ENCODE measurements at places on chromosomes 2 and 18. TPM values are rescaled to one million over a fixed set of nuclear protein-coding genes. Genes with fewer than 3 reads are reported as not detected.

DNA sequence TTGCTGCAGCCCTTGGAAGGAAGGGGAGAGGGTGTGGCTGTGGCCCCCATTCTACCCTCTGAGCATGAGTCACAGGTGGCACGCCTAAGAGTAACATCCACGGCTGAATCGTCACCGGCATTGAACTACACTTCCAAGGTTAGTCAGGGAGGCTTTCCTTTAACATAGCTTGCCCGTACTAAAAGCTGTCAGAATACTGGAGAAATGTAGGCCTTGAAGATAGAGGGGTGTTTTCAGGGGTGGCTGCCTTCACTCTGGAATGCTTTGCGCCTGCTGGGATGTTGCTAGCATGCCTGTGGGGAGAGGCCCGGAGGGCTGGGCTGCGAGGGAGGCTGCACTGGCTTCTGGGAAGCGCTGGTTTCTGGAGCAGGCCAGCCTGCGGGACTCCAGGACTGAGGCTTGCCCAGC, 333.7 kb downstream of the AGAP1 start:
- H3K27ac ChIP-seq = no peak overlapping the region
- no peak for DNase-seq
- no peaks in the 10 kb centered on the region for H3K27me3 ChIP-seq
- H3K4me1 ChIP-seq = no peaks in the 10 kb centered on the region
- no peaks in the 10 kb centered on the region for H3K36me3 ChIP-seq

- no peaks in the 10 kb centered on the region for H3K36me3 ChIP-seq
- no peaks in the 10 kb centered on the region for H3K4me1 ChIP-seq
- no peaks in the 10 kb centered on the region for H3K27me3 ChIP-seq
- no peak for DNase-seq
Measured at GRCh38 chr2:47675196-47675825, 107.6 kb upstream of the MSH6 start.

GRCh38 chr18:43830303-43830702, 553.0 kb upstream of the SYT4 start:
- no peak overlapping the region for H3K4me3 ChIP-seq
- H3K36me3 ChIP-seq = no peaks in the 10 kb centered on the region
- H3K27me3 ChIP-seq = no peaks in the 10 kb centered on the region
- no peak for DNase-seq
- no peaks in the 10 kb centered on the region for H3K4me1 ChIP-seq

- peaks cover 34% of the 10 kb centered on the region for H3K4me1 ChIP-seq
- H3K36me3 ChIP-seq = no peaks in the 10 kb centered on the region
- DNase-seq = no peak
- no peaks in the 10 kb centered on the region for H3K27me3 ChIP-seq
- H3K4me3 ChIP-seq = no peak overlapping the region
- H3K27ac ChIP-seq = no peak overlapping the region
Measured at GRCh38 chr18:74947417-74947816, 261.5 kb downstream of the PTGR3 start.

DNA sequence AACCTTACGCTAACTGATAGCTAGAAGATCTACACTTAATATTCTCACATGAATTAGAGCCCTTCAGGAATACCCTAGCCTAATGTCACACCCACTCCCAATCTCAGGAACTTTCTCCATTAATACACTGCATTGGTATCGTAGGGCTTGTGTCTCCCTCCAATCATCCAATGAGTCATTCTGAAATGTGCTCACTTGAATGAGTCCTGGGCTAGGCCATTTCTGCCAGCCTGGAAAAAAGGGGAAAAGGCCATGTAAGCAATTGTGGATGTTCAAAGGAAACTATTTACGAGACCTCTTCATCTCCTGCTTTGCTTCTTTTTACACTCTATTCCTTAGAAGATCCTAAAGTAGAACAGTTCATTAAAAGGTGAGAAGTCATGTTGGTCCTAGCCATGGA, 18.8 kb downstream of the ZEB2 start:
- H3K4me1 ChIP-seq = no peaks in the 10 kb centered on the region
- H3K27me3 ChIP-seq = no peaks in the 10 kb centered on the region
- no peaks in the 10 kb centered on the region for H3K36me3 ChIP-seq
- H3K4me3 ChIP-seq = no peak overlapping the region
- no peak overlapping the region for H3K27ac ChIP-seq

- no peaks in the 10 kb centered on the region for H3K4me1 ChIP-seq
- DNase-seq = no peak
- no peak overlapping the region for H3K27ac ChIP-seq
- no peaks in the 10 kb centered on the region for H3K27me3 ChIP-seq
- H3K36me3 ChIP-seq = no peaks in the 10 kb centered on the region
Measured at GRCh38 chr2:156457523-156458517, 21.6 kb downstream of the GPD2 start.

DNA sequence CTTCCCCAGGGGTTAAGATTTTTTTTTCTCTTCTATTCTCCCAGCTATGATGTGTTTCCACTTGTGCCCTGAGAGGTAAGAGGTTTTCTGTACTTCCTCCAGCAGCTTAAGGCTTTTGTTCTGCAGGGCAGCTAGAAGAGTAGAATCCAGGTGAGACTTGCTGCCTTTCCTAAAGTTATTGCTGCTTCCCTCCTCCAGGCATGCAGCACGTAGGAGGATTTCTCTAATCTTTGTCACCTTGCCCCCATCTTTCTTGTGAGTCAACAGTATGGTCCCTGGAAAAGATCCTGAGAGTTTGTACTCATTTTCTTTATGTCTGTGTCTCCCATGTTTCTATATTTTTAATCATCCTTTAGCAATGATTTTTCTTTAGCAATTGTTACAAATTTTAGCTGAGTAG, 462.2 kb downstream of the SETBP1 start:
- no peaks in the 10 kb centered on the region for H3K27me3 ChIP-seq
- no peak for DNase-seq
- H3K4me3 ChIP-seq = no peak overlapping the region
- no peaks in the 10 kb centered on the region for H3K36me3 ChIP-seq
- no peak overlapping the region for H3K27ac ChIP-seq
- H3K4me1 ChIP-seq = no peaks in the 10 kb centered on the region

- no peaks in the 10 kb centered on the region for H3K27me3 ChIP-seq
- no peak overlapping the region for H3K4me3 ChIP-seq
- DNase-seq = no peak
- no peak overlapping the region for H3K27ac ChIP-seq
- H3K4me1 ChIP-seq = no peaks in the 10 kb centered on the region
Measured at GRCh38 chr2:120907822-120908221, 172.2 kb downstream of the GLI2 start.

DNA sequence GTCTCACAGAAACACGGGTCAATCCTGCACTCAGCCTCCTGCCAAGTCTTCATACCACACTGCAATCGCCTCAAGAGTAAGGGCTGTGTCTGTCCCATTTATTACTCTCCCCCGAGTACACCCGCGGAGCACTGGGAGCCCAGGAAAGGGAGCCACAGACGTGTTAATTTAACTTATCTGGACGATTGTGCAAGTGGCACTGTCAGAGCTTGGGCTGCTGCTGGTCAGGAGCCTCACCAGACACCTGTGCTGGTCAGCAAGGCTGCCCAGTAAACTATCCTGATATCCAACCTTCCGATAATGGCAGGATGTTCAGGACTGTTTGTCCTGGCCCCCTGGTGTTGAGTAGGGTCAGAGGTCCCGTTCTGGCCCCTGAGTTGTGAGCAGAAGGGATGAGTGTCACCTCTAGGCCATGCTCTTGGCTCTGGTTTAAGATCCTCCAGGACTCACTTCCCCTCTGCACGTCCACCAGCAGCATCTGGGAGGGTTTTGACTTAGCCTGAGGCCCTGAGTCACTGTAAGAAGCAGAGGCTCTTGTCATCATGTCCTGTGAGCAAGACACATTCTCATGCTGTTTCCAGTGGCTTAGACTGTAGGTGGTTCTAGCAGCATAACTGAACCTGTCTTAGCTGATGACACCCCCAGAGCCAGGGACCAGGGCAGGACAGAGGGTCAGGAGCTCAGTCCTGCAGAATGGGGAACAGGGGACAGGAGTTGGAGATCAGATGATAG, 82.5 kb upstream of the ARL4C start:
- no peaks in the 10 kb centered on the region for H3K4me1 ChIP-seq
- no peak for DNase-seq
- H3K36me3 ChIP-seq = no peaks in the 10 kb centered on the region
- no peak overlapping the region for H3K27ac ChIP-seq
- no peaks in the 10 kb centered on the region for H3K27me3 ChIP-seq
- H3K4me3 ChIP-seq = no peak overlapping the region

RAD51AP2 gene
- total RNA-seq = not detected

LDAH gene
- total RNA-seq = 23.9 TPM

EVA1A gene
- not detected for total RNA-seq

NR4A2 gene
- 2.1 TPM for total RNA-seq

Data from CD4-positive, alpha-beta memory T cell (primary cell).